ENCODE measurements at places on chromosomes 5 and 9.

GRCh38 chr5:181039471-181039870, 595 bp upstream of the BTNL9 start:
- DNase-seq, result no peak

GRCh38 chr5:76451031-76451701, 48.1 kb downstream of the IQGAP2 start:
- DNase-seq, result no peak

GRCh38 chr5:139693676-139694364, 45.7 kb downstream of the CXXC5 start:
- no peak for DNase-seq

GRCh38 chr9:14887149-14887548, 23.1 kb downstream of the FREM1 start:
- no peak for DNase-seq

DNA sequence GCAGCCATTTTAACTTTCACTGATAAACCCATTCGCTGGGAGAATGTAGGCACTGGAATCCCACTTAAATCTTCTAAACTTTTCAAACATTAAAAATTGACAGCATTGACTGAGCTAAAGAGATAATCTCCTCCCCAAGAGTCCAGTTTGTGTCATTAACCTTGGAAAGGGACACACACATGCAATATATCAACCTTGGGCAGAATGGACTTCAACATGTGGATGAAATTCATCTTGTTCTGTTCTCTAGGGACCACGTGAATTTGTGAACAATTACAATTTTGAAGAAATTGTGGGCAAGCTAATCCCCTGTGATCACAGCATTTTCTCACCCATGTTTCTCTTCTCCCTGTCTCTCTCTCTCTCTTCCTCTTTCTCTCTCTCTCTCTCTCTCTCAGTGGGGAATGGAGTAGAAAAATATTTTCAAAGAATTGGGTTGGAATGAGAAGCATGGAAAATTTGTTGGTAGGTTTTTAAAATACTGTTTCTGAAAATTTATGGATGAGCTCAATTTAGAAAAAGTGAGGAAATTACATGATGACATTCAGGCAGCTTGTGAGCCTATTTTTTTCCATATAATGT, 553.7 kb downstream of the EBF1 start:
- no peak for DNase-seq

All from mammary epithelial cell (primary cell).